ENCODE measurements at places on chromosomes 1 and 21. TPM values are rescaled to one million over a fixed set of nuclear protein-coding genes. Genes with fewer than 3 reads are reported as not detected.
A peak's percentile ranks its signal among the peaks of the same experiment; 100 is the strongest.

GRCh38 chr1:168913711-168914463 is 184.9 kb upstream of the DPT start:
- no peak for DNase-seq

GRCh38 chr1:197649188-197649587 is 126.1 kb downstream of the DENND1B start:
- no peak for DNase-seq

DNA sequence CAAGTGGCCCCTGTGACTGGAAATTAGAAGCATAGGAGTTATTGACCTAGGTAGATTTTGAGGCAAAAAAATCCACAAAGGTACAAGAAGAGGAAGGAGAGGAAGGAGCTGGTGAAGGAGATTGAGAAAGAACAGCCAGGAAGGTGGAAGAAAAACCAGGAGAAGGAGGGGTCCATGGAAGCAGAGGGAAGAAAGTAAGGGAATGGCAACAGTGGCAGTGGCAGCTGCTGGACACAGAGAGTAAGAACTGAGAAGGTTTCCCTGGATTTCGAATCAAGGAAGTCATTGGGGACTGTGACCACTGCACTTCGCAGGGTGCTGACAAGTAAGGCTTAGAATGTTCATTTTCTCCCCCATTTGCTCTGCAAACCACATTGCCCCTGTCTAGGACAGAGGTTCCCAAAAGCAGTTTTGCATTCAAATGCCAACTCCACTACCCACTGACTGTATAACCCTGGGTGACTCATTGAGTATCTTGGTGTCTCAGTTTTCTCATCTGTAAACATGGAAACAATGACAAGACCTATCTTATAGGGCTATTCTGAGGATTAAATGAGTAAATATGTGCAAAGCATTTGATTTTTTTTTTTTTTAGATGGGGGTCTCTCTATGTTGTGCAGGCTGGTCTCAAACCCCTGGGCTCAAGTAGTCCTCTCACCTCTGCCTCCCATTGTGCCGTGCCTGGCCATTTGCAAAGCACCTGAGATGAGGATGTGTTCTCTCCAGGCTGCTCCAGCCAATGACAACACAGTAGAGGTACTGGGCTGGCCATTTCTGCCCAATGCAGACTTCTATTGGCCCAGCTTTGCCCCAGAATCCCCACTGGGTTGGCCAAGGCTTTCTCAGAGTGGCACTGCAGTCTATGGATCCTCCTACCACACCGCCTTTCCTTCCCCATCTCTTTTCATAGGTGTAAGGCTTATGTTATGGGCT is 9.3 kb upstream of the CAPN2 start:
- DNase-seq = peak; percentile 82

DNA sequence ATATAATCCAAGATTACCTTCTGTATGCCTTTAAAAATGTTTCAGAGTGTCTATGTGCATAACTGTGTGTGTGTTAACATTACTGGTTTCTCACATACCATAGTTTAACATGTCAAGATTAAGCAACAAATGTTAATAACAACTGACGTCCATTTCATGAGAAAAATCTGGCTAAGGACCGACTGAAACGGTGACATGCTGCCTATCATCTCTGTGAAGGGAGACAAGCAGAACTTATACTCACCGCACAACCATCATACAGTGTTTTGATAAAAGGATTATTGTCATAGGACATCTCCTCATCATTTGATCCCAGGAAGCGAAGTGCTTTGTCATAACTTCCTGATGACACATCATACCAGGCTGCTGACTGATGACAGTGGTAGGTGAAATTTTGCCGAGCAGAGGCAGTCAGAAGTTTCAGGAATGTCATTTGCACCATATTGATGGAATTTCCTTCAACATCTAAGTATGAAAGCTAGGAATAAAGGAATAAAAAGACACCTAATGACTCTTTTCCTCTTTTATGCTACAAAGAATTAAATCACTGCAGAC is 228.8 kb downstream of the COL11A1 start:
- DNase-seq = peak; percentile 92

DNA sequence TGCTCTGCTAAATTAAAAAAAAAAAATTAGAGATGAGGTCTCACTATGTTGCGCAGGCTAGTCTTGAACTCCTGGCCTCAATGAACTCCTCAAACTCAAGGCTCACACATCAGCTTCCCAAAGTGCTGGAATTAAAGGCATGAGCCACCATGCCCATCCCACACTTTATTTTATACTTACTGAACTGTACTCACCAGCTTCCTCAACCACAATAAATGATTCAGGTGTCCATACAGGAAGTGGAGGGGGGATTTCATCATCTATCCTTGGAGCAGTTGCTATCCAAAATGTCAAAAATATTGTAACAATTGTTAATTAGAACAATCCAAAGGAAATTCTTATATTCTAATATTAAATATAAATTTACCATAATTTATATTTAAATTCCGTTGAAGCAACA is 22.4 kb upstream of the RSBN1 start:
- no peak for DNase-seq

DNA sequence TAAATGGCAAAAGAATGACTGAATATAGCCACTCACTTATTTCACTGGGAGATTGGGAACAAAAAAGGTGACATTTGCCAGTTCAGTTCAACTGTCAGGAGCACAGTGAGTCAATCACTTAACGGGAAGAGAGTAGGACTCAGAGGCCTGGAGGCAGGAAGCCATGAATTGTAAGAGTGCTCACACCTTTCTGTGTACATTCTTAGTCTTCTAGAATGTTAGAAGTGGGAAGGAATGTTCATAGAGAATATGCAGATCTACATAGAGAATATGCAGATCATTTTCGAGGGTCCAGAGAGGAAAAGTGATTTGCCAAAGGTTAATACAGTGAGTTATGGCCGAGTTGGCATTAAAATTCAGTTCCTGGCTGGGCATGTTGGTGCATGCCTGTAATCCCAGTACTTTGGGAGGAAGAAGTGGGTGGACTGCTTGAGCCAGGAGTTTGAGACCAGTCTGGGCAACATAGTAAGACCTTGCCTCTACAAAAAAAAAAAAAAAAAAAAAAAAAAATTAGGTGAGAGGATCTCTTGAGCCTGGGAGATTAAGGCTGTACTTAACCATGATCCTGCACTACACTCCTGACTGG is 8.3 kb downstream of the IL20 start:
- DNase-seq = no peak

DNA sequence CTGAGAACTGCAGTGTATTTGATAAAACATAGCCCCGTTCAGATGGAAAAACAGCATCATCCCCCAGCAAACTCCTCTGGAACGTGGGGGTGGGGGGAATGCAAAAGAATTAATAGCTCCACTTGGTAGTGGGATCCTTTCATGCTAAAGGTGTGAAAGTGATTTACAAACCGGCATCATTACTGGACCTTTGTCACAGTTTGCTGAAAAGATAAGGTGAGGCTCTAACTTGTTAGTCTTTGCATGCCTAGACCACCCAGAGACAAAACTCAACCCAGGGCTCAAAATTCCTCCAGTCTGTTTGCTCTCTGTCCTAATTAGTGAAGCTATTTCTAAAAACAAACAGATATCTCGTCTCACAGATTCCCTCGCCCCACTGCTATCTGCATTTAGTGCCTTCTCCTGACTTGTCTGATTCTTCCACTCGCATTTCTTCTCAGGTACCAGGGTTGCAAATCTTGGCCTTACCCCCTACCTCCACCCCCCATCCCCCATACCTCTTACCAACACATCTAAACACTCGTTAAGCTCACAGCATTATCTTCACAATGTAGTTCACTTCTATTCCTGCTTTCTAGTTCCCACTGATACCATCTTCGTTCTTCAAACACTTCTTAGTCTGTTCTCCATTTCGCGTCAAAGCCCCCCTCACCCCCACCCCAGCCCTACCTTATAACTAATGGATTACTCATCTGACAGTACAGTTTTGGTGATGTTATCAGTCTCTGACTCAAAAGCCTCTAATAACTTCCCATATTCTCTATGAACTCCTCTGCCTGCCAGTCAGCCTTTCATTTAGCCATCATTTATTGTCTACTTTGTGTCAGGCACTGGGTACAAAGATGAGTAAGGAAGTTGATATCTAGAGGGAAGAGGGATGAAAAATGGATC is 11.8 kb downstream of the IER5 start:
- DNase-seq = peak; percentile 61

DNA sequence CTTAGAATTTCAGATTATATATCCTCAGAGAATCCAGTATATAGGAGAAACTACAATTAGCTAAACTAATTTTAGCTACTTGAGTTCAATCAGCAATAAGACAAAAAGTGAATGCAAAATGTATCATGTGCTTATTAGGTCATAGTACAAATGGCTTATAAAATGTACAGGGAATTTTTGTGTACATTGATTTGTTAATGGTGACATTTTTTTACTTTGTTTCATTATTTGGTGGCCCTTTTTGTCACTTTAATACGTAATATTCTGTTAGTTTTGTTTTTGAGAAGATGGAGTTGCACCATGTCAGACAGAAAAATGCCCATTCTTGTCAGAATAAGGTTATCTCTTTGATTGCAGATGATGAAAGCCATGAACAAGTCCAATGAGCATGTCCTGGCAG is 33.6 kb downstream of the CC2D1B start:
- DNase-seq = no peak

Gene FABP3
- total RNA-seq = 2.2 TPM

Gene PTPRU
- total RNA-seq = 5.6 TPM
